ENCODE measurements at places on chromosomes 3 and 15. TPM values are rescaled to one million over a fixed set of nuclear protein-coding genes. Genes with fewer than 3 reads are reported as not detected.

Gene SPCS1
- 90.3 TPM for total RNA-seq

Gene RAB6B
- 0.72 TPM for total RNA-seq

Gene TRPM1
- 0.27 TPM for total RNA-seq

Gene COL8A1
- 156 TPM for total RNA-seq

Gene CFAP92
- 0.07 TPM for total RNA-seq

Gene PIF1
- 24.7 TPM for total RNA-seq

Gene ITIH3
- total RNA-seq, result not detected

Gene GMNC
- not detected for total RNA-seq

Gene GRM7
- total RNA-seq, result not detected

Gene TBC1D2B
- total RNA-seq, result 27.3 TPM

Gene ZNF501
- 4.7 TPM for total RNA-seq

Gene INTS14
- 58.2 TPM for total RNA-seq

Gene UBR1
- 56.9 TPM for total RNA-seq

Gene GLDN
- not detected for total RNA-seq

Gene RTP1
- total RNA-seq, result not detected

Data from thoracic aorta endothelial cell (primary cell).